MM.1S (cell line): ENCODE measurements at places on chromosomes 12 and 14.

- no peak for DNase-seq
Measured at GRCh38 chr14:69298131-69299071, 38.4 kb downstream of the GALNT16 start.

- DNase-seq = peak; percentile 38
Measured at GRCh38 chr14:64266239-64266638, 27.9 kb downstream of the ESR2 start.

DNA sequence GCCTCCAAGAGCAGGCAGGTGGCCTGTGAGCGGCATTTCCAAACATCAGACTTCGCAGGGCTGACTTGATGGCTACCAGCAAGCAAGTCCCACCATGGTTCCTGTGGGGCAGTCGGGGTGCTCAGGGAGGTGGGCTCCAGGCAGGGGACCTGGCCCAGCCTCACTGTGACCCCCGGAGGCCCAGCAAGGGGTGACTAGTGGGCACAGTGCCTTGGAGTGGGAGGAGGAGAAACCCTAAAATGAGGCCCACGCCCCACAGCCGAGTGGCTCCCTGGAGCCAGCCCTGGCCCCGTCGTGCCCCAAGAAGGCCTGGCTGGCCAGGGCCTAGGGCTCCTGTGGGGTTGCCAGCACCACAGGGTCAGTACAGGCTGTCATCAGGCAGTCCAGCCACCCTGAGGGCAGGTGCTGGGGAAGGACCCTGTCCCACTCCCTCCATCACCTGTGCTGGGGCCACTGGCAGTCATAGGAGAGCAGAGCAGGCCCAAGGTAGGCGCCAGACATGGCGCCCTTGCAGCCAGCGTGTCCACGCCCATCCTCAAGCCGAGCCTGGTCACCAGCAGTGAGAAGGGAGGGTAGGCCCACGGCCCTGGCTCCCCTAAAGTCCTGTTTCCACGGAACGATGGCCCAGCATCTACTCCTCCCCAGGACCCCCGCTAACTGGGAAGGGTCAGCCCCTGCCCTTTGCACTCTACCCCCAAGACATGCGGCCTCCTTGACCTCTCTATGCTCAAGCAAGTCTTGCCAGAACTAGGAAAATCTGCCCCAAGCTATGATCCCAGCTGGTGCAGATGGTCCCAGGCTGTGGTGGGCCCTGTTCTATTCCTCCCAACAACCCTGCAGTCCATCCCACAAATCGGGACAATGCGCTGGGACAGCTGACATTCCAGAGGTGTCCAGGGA is 144.2 kb upstream of the C14orf180 start:
- DNase-seq = no peak

DNA sequence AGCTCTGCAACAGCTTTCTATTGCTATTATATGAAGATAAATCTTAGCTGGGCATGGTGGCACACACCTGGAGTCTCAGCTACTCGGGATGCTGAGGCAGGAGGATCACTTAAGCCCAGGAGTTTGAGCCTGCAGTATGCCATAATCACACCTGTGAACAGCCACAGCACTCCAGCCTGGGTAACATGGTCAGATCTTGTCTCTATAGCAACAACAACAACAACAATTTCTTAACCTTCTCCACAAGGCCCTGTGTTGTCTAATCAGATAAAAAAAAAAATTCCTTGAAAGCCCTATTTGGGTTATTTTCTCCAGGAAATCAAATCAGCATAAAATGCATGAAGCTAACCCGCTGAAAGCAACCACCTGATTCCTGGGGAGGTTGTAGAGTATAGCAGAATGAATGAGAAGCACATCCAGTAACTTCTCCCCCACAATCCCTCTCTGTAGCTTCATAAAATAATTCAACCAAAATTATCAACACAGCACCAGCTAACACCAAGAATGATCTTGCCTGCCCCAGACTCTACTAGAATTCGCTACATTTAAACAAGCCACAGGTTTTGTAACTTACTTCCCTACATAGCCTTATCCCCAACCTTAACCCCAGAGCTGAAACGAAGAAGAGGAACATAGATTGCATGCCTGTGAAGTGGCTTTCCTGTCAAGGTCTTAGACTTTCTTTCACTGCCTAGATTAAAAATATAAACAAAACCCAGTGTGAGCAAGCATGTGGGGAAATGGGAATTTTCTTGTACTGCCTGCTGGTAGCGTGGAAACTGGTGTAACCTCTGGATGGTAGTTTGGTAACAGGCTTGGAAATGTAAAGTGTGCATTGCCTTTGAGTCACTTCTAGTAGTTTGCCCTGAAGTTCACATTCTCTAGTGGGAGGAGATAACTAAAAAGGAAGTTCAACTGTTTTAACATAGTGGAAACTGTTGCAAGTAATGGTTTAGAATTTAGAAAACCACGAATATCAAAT is 6.0 kb upstream of the STK38L start:
- DNase-seq = peak; percentile 38

GRCh38 chr14:85528080-85528896 is 1.7 kb upstream of the FLRT2 start:
- DNase-seq = no peak

DNA sequence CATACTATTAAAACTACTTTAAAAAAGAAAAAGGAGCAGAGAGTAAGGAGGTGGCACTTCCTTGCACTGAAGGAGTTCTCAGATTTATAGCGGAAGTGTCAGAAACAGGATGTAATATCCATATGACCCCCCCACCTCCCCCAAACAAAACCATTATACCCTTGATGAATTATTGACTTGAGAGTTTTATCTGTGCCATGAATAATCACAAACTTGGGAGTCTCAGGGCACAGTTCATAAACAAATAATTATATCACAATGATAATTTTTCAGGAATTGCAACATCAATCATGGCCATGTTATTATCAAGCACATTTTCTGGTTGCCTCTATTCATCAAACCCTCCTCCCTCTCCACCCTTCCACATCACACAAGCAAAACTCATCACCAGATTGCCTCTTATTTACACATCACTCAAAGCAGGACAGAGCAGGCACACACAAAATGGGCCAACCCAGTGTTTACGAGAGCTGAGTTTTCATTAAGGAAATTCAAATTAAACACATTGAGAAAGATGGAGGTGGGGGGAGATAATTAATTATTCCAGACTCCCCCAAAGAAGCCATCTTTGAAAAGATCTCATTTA is 141.4 kb downstream of the EGLN3 start:
- DNase-seq = no peak

DNA sequence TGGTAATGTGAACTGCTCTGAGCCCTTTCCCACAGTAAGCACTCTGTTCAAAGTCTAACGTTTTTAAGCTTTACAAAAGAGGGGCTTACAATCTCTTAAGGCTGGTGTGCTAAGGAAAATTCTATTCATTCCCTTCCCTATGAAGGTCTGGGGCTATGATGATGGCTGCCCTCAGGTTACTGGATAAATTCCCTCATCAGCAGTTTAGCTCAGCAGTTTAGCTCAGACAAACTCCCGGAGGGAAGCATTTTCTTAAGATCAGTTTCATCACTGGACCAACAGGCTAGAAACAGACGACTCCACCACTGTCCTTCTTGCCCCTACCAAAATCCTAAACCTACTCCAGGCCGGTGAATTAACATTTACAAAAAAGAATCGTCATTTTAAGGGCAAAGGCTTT is 19.1 kb downstream of the ERP29 start:
- DNase-seq = no peak

DNA sequence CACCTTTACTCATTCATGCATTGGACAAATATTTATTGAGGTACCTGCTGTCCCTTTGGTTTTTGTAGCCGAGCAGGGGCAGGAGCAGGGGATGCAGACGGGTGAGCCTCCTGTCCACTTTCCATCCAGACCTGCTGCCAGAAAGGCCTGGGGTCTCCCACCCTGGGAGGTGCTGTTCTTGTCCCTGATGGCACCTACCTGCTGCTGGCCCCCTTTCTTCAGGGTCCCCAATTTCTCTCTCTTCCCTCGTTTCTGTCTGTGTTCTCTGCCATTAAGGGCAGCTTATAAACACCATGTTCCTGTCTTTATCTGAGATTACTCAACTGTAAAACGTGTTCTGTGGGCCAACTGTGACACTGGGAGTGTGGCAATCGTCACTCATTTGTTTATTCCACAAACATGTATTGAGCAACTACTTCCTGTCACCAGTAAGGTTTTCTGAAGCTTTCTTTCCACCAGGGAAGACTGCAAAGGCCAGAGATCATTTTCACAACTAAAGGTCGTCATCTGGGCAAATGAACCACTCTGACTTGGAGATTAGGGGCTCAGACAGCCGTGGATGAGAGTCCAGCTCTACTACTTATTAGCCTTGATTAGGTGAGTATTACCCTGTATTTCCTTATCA is at the start of gene HAL:
HAL (minus strand) TSS at position 311 of the 625 bp plus-strand sequence. CDS start 434 bp downstream, outside the sequence.
- no peak for DNase-seq

- no peak for DNase-seq
Measured at GRCh38 chr14:77275601-77276017, 4.6 kb upstream of the NGB start.

GRCh38 chr12:27732281-27732680 is 21.6 kb downstream of the MRPS35 start:
- DNase-seq = peak; percentile 52

DNA sequence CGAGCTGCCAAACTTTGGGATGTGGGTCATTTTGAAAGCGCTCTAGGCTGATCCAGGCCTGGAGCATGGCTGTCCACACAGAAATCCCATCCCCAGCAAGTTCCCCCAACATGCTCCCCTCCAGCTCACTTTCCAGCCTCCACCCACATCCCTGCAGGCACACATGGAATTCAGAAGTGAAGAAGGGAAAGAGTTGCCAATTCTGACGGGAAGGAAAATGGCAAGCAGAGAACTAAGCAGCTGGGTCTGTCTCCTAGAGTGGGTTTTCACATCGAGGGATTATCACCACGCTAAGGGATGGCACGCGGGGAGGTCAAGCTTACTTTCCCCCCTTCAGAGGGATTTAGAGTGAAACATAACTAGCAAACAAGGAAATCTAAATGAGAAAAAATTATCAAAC is 142.3 kb downstream of the RIMBP2 start:
- DNase-seq = no peak

GRCh38 chr14:72599579-72600470 is 294.1 kb downstream of the DPF3 start:
- DNase-seq = no peak

- DNase-seq = peak; percentile 73
Measured at GRCh38 chr12:47397664-47398281, 308.1 kb downstream of the RPAP3 start.

DNA sequence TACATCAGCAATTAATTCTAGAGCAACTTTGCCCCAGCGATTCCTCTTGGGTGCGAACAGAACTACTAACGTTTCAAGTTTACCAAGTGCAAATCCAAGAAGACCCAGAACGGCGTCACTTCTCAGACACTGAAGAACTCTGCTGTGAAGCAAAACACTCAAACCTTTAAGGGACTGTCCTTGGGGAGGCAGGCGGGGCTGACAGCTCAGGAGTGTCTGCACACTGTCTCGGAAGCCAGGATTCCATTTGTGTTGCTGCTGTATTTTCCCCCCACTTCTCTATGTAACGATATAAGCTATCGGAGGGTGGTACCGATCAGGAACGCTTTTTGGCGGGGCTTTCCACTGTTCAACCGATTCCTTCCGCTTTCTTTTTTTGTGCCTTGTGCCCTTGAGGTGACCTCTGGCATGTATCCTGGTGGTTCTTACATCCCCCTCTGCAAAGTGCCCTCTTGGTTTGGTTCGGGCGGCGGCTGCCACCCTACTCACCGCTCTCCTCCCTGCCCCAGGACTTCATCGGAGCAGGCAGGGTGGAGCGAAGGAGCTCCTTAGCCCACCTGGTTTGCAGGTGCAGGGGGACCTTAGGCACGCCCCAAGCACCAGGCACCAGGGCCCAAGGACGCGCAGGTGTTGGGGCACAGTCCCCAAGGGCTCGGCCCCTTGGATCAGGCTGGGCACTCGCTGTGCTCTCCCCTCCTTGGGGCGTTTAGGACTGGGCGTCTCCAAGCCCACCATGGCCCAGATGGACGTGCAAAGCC is 19.2 kb upstream of the MLXIP start:
- no peak for DNase-seq

- peak; percentile 59 for DNase-seq
Measured at GRCh38 chr14:74491956-74492775, 939 bp downstream of the NPC2 start.

DNA sequence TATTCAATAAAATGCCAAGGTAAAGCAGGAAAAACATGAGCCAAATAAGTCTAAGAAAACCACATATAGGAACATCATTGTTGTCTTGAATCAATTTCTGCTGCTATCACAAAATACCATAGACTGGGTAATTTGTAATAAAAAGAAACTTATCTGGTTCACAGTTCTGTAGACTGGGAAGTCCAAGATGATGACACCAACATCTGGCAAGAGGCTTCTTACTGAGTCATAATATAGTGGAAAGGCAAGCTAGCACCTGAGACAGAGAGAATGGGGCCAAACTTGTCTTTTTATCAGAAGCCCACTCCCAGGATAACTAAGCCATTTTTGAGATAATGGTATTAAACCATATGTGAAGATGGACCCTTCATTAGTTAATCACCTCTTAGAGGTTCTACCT is 975.9 kb downstream of the FLRT2 start:
- no peak for DNase-seq

GRCh38 chr12:107207931-107208525 is 114.7 kb upstream of the CRY1 start:
- no peak for DNase-seq

GRCh38 chr12:124703856-124704255 is 136.4 kb upstream of the NCOR2 start:
- no peak for DNase-seq

DNA sequence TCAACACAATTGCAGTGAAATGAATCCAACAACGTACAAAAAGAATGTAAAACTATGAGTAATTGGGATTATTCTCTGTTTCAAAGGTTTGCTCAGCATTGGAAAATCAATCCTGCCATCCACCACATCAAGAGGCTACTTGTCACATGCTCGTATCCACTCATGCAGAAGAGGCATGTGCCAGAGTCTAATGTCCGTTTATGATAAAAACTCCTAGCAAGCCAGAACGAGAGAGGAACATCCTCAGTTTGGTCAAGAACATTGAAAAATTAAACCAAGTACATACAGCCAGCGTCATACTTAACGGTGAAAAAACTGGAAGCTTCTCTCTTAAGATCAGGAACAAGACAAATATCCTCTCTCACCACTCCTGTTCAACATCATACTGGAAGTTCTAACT is 563.9 kb upstream of the TMEM132C start:
- DNase-seq = no peak

DNA sequence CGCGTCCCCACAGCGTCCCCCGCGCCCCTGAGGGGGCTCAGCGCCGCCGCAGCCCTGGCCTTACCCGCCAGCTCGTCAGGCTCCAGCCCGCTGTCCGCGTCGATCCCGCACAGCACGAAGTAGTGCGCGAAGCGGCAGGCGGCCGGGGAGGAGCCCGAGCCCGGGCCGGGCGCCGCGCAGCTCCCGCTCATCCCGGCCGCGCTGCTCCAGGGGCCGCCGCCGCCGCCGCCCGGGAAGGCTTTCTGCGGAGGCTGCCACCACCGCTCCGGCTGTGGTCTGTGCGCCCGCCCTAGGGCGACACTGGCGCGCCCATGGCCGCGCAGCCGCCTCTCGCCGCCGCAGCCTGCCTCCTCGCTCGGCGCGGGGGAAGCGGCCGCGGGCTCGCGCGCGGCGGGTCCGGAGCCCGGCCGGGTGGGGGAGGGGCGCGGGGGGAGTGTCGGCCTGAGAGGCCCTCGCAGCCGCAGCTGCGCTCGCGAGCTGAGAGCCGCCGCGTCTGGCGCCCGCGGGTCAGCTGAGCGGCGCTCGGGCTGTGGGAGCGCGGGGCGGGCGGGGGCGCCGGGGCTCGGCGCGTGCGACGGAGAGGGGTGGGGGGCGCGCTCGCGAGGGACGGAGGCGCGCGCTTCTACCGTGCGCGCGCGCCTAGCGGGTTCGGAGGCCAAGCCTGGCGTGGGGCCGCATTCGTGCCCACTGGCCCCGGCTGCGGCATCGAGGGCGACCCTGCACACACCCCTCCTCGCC is at the start of gene DENND5B:
DENND5B (minus strand) TSS at position 495 of the 738 bp plus-strand sequence; CDS start at position 191, 304 bp downstream.
- DNase-seq = peak; percentile 82

- no peak for DNase-seq
Measured at GRCh38 chr14:33634631-33635030, 316.2 kb downstream of the EGLN3 start.
